ENCODE measurements at places on chromosomes 1 and 21.

- DNase-seq = no peak
These were observed 331.2 kb downstream of the PLPP3 start for GRCh38 chr1:56248138-56248537.

GRCh38 chr1:228160201-228160761 is 5.3 kb upstream of the IBA57 start:
- no peak for DNase-seq

GRCh38 chr1:41517062-41517438 is 32.6 kb upstream of the EDN2 start:
- no peak for DNase-seq

DNA sequence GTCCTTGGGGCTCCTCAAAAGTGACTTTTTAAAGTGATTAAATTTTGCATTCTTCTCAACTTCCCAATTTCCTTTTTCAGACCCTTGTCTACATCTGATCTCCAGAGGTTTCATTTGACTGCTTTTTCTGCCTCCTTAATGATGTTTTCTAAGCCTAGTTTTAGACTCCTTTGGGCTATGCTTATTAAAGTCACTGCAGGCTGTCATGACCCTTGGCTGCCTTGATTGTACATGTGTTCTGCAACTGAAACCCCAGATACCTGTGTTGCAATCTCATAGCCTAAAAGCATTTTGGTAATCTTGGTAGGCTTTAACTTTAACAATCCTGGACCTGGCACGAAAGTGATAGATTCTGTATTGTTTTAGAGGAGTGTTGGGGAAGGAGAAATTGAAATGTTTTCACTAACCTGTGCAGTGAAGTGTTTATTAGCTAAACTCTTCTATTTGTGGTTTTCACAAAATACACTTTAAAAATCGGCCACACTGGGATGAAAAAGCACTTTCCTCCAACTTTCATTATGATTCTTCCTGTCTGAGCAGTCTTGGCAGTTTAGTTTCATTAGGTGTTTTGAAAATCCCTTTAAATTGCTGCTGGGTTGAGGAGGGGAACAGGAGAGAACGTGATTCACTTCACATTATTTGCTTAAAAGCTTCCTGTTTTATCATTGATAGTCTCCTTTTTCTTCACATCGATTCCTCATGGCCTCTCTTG is 4.9 kb downstream of the MACO1 start:
- no peak for DNase-seq

All from stimulated activated CD8-positive, alpha-beta memory T cell treated with anti-CD3 and anti-CD28 coated beads, Interleukin-15, amount 100 ng/mL, for 1 hour (primary cell).